ENCODE measurements at places on chromosomes 4 and X. TPM values are rescaled to one million over a fixed set of nuclear protein-coding genes. Genes with fewer than 3 reads are reported as not detected.

Gene ZFP92
- 2.4 TPM for total RNA-seq

Gene EGF
- total RNA-seq = not detected

Gene EDA
- total RNA-seq = 1.6 TPM

Gene FGD1
- total RNA-seq = 0.21 TPM

Gene CTAG1B
- total RNA-seq = not detected

Gene UGT8
- not detected for total RNA-seq

Gene KLB
- total RNA-seq = not detected

Gene POLN
- 2.1 TPM for total RNA-seq

Gene SSX4B
- total RNA-seq = not detected

Gene HHIP
- total RNA-seq = not detected

Gene AMBN
- not detected for total RNA-seq

Gene NHSL2
- total RNA-seq = 0.36 TPM

Gene CT45A3
- not detected for total RNA-seq

Data from activated T-helper 1 cell treated with anti-CD3 and anti-CD28 coated beads, Interleukin-12 subunit alpha, Interleukin-12 subunit beta, Interleukin-2, Interleukin-4 antibody, amounts not matched to agents 30 ng/mL and 10 ng/mL and 1 ng/mL, durations not matched to agents 14 hours and 24 hours and 36 hours (primary cell).